ENCODE measurements at places on chromosomes 4 and X.
A peak's percentile ranks its signal among the peaks of the same experiment; 100 is the strongest.

DNA sequence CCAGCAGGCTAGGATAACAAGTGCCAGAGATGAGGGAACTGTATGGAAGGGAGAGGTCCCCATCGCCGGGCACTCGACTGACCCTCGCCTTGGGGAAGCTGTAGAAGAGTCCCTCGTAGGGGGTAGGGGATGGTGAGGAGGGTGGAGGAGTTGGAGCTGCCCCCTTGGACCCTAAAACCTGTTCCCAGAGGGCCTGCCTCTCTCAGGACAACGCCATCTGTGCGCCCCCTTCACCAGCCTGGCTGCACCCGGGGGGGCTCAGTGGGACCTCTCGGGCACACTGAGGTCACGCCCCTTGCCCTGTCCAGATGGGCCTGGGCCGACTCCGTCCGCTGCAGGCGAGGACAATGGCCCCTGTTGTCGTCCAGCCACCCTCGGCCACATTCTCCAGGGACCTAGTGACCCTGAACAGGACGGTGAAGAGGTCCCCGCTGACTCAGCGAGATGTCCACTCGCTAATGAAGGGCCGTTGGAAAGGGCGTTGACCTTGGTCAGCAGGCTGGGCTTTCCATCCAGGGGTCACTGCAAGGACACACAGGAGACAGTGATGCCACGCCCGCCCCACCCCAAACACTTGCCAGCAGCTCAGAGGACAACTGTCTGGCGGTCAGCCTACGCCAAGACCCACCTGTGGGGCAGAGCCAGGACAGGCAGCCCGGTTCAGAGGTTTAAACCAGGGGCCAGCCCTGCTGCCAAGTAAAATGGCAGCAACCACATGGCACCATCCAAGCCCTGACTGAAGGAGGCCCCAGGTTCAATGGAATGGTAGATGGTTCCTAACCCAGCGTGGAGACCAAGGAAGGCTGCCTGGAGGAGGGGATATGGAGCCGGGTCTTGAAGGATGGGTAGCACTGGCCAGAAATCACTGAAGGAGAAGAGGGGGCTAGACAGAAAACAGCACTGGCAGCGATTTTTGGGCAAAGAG is 51.2 kb downstream of the HMX1 start:
- DNase-seq, result no peak

DNA sequence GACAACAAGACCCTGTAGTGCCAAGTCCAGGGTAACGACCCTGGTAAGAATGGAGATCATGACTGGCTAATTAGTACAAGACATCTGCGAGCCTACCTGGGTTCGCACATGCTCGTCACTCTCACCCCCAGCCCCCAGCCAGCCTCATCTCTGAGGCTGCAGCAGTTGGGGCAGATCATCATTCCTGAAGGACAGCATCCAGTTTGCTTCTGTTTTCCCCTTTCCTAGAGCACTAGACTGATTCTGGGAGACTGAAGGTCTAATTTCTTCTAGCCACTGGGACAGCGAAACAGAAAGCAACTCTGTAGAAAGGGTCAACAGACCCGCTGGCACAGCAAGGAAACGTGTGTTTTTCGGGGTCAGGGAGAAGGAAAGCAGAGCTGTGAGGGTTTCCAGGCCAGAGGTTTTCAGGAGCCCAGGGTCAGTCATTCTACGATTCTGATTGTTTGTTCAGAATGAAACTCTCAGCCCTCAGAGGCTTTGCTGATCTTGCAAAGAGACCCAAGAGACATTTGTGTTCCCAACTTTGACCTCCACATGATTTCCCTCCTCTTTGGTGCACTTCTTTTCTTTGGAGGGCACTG is 343.1 kb upstream of the NOCT start:
- no peak for DNase-seq

- peak; percentile 89 for DNase-seq
Measured at GRCh38 chrX:91331476-91331875, 103.2 kb upstream of the PABPC5 start.

- DNase-seq, result no peak
Measured at GRCh38 chrX:115459883-115460880, 100.8 kb upstream of the PLS3 start.

DNA sequence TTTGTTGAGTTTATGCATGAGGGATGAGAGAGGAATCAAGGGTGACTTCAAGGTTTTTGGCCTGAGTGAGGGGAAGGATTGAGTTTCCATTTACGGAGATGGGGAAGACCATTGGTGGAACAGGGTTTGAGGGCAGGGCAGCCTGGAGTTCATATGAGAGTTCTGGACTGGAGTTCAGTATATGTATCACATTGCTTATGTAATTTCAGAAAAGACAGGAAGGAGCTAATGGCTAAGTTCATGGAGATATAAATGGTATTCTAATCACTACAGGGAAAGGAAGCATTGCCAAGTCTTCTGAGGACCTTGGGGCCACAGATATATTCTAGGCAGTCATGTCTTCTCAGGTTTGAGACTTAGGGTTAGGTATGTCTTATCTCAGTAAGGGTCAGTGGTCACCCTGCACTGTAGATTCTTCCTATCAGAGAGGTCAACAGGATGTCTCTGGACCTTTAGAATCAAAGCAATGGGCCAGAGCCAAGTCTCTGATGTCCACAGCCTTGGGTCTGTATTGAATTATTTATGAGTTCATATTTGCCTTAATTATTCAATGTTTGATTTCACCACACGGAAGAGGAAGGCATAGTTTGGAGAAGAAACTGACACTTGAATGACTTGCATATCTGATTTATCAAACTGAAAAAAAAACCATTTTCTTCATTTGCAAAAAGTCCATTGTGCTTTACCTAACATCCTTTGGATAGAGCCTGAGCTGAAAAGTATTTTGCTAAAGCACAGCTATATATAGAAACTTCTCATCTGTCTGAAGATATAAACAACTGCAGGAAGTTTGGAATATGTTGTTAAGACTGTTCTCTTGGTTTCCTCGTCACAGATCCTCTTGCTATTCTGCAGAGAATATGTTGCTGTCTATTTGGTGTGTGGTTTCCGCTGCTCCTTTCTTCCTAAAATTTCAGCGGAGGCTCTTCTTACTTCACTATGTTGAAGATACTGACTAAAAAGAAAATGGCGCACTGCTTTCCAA is 139.5 kb downstream of the PDGFRA start:
- no peak for DNase-seq
